PC-3 (cell line): ENCODE measurements at places on chromosomes 2 and 18. TPM values are rescaled to one million over a fixed set of nuclear protein-coding genes. Genes with fewer than 3 reads are reported as not detected.

DNA sequence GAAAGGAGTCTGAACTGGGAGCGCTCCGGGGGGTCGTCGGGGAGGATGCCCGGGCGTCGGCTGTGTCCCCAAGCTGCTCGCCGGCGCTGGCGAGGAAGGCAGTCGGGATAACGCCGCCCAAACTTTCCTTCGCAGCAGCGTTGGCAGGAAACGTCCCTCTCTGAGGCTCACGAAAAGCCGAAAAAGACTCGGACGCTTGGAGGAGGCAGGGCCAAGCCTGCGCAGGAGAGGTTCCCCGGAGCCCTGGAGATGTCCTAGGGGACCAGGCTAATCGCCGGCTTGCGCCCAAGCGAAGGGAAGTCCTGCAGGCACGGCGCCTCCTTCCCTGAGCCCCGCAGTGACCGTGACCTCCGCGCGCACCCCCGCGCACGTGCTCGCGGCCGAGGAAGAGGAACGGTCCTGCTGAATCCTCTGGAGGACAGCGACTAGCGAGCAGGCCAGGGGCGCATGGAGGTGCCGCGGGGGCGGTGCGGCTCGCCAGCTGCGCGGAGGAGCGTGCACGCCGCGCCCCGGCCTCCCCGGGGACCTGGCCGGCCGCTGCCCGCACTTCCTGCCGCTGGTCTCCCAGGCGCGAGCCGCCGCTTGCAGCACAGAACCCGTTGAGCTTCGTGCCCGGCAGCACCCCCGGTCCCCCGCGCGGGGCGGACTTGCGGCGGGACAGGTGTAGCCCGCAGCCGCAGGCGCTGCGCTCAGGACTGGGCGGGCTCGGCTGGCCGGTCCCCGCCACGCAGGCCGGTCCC is at the start of gene SH3RF3:
TSS of gene SH3RF3 (plus strand) at position 590 of the 740 bp plus-strand sequence.
- peak; percentile 50 for DNase-seq

GRCh38 chr18:79555885-79556284 is 123.7 kb upstream of the CTDP1 start:
- DNase-seq: no peak

GRCh38 chr18:38445804-38446145 is 880.2 kb upstream of the CELF4 start:
- no peak for DNase-seq

DNA sequence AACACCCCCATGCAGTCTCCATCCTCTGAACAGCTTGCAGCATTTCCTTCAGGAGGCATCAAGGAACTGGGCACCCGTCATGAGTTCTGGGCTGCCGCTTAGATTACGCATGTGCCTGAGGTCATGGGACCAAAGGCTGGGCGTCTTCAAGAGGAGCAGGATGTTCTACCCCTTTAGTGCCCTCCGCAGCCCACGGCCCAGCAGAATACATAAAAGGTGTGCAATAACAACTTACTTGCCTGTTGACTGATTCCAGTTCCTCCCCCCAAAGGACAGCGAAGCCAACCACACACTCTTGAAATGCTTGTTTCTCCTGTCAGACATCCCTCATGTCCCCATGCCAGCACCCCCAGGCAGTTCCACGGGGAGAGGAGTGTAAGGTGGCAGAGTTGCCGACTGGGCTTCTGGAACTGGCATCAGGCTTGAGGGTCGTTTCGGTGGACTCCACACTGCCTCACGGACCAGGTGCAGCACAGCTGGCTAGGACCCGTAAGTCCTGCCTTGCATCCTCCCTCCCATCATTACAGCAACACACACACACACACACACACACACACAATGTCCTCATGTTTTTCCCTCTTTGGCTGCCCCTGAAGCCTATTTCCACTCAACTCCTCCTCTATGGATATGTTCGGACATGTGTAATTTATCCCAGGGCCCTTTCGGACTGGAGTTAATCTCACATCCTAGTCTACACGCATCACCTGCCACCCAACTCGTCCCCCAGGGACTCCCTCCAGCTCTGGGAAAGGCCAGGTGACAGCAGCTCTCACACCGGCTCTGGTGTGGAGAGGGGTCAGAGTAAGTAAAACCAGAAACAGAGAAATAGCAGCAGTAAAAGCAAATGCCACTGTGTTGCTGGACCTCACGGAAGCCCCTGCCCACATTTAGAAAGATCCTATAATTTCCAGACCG is 200.7 kb downstream of the BCL11A start:
- no peak for DNase-seq

Gene MOGAT1
- not detected in 2 replicates for total RNA-seq

Gene CMPK2
- total RNA-seq: 5.0 and 6.5 TPM in 2 replicates

Gene ALLC
- total RNA-seq: not detected in 2 replicates

Gene ZNF521
- total RNA-seq: 0.04 TPM in 1 of 2 replicates, not detected in the other
